ENCODE measurements at places on chromosomes 11 and 22.

GRCh38 chr22:46974631-46975585 lies 212.5 kb downstream of the TBC1D22A start:
- no peak for DNase-seq

- no peak for DNase-seq
Measured at GRCh38 chr11:555780-556661, 4.5 kb downstream of the LMNTD2 start.

- DNase-seq, result peak; percentile 9
Measured at GRCh38 chr11:65355013-65355775, 643 bp downstream of the TIGD3 start.

GRCh38 chr11:12503886-12504285 lies 126.5 kb downstream of the PARVA start:
- DNase-seq, result no peak

DNA sequence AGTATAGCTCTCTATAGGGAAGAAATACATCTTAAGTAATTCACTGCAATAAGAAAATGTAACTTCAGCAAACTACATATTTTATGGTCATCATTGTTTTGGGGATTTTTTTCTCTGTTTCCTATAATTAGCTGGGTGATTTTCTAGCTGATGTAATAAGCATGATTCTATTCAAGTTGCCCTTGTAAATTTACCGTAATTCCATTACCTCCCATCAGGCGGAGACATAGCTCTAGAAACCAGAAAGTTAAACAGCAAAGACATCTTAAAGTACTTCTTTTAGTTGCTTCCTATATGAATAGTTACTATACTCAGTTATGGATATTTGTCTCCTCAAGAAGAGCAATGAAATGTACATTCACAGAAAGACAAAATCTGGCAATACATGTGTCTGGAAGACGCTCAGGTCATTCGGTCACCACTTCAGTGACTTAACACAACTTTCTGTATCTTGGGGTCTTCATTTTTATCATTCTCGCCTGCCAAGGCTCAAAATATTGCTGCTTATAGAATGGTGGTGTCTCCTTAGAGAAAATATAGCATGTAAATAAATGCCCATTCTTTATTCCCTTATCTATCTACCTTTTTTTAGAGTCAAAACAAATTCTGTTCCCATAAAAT lies 239.9 kb upstream of the ZC3H12C start:
- no peak for DNase-seq

DNA sequence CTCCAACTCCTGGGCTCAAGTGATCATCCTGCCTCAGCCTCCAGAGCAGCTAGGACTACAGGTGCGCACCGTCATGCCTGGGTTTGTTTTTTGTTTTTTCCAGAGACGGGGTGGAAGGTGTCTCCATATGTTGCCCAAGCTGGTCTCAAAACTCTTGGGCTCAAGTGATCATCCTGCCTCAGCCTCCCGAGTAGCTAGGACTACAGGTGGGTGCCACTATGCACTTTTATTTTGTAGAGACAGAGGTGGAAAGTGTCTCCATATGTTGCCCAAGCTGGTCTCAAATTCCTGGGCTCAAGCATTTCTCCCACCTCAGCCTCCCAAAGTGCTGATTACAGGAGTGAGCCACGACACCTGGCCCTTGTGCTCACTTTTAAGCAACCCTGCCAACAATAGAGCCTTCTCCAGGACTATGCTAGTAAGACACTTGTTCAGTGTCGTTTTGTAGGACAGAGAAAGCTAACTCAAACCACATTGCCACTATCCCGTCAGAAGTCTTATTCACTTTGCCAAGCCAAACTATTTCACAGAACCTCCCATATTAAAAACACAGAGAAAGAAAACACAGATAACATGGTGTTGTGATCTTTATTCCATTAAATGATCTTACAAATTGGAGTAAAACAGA lies 9.4 kb upstream of the PLAAT3 start:
- no peak for DNase-seq

- no peak for DNase-seq
Measured at GRCh38 chr22:24325105-24325757, 54.6 kb downstream of the SPECC1L start.

GRCh38 chr11:62337303-62338181 lies at the start of gene ASRGL1:
Gene ASRGL1 (plus strand): TSS chr11:62337448. CDS start chr11:62337978, 530 bp downstream.
- peak; percentile 60 for DNase-seq

DNA sequence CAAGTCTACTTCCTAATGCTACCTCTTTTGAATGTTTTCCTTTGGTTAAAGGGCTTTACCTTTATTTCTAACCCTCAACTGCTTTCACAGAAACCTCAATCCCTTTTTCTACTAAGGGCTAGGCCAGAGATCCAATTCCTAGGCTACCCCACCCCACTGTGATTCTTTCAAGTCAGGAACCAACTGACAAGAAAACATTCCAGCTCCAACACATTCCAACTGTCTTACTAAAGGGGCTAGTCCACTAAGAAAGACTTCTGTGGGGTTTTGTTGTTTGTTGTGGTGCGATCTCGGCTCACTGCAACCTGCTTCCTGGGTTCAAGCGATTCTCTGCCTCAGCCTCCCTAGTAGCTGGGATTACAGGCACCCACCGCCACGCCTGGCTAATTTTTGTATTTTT lies 151.3 kb downstream of the APOL5 start:
- no peak for DNase-seq
